ENCODE measurements at places on chromosomes 11 and 22. TPM values are rescaled to one million over a fixed set of nuclear protein-coding genes. Genes with fewer than 3 reads are reported as not detected.
A peak's percentile ranks its signal among the peaks of the same experiment; 100 is the strongest.

DNA sequence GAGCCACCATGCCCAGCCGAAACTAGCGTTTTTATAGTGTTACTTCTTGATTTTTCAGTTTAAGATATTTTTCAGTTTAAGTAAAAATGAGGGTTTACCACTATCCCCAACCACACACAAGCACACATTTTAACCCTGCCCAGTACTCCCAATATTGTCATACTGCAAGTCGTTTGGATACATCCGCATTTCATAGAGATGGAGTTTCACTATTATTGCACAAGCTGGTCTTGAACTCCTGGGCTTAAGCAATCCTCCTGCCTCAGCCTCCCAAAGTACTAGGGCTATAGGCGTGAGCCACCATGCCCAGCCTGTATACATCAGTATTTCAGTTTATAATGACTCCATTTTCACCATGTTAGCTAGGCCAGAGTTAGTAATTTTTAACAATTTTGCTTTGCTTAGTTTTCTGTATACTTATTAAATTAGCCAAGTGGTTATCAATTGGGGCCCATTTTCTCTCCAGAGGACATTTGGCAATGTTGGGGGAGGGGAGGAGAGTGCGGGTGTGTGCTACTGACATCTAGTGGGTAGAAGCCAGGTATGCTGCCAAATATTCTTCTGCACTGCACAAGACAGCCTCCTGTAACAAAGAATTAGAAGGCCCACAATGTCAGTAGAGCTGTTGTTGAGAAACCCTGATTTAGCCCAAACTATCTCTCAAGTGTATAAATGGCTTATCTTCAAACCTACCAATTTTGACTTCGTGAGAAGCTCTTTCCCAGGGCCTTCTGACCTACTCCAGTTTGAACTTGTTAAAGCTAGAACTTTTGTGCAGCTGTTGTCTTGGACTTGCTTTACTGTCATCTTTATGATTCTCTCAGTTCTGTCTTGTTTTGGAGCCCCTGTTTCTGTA is 7.3 kb downstream of the USP47 start:
- peak; percentile 80 for DNase-seq

DDX25 gene
- not detected for total RNA-seq

- no peak for DNase-seq
These were observed 32.0 kb upstream of the SERPIND1 start for GRCh38 chr22:20741634-20742581.

DNA sequence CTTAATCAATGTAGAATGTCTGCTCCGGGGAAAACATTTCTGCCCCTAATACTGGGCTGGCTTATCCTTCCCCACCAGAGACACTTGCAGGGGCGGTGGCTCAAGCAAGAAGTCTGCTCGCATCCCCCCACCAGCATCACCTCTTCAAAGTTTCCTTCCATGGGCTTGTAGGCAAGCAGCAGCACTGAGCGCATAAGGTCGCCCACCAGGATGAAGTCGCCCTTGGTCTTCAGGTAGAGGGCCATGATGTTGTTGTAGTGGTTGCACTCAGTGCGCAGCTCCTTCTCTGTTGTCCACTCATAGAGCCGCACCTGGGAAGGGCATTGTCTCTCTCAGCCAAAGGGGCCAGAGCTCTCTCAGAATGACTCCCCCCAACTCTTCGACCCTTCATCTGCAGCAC is 8.6 kb upstream of the VWCE start:
- DNase-seq = peak; percentile 11

DNA sequence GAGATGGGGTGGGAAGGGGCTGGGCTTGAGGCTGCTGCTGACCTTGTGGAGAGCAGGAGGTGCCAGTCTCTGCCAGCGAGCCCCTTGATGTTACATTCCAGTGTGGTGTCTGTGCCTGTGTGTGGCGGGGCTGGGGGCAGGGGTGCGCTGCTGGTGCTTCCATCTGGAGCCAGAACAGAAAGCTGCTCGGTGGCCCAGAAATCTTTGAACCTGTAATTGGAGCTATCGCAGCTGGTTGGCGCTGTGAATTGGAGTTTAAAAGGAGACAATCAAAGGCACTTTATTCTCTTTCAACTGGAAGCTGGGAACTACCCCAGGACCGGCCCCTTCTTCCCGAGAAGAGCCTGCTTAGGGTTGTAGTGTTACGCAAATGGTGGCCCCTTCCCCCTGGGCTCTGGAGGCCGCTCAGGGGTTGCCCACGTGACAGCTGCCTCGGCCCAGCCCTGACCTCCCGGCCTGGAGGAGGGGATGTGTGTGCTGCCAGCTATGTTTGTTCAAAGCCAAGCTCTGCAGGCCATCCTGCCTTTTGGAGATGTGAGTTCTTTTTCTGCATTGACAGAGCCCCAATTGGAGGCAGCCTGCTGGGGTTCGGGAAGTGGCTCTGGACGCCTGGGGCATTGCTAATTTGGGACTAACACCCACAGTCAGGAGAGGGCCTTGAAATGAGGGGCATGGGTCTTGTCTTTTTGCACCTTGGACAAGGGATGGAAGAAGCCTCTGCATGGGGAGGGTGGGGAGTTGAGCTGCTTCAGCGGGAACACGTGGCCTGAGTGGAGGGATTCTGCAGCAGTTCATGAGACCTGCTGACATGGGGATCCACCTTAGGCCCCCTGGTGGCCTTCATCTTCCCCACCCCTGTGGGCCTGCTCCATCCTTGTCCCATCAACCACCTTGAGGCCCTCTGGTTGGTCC is 14.0 kb upstream of the ARSA start:
- no peak for DNase-seq

CHRM1 gene
- total RNA-seq = not detected

DNA sequence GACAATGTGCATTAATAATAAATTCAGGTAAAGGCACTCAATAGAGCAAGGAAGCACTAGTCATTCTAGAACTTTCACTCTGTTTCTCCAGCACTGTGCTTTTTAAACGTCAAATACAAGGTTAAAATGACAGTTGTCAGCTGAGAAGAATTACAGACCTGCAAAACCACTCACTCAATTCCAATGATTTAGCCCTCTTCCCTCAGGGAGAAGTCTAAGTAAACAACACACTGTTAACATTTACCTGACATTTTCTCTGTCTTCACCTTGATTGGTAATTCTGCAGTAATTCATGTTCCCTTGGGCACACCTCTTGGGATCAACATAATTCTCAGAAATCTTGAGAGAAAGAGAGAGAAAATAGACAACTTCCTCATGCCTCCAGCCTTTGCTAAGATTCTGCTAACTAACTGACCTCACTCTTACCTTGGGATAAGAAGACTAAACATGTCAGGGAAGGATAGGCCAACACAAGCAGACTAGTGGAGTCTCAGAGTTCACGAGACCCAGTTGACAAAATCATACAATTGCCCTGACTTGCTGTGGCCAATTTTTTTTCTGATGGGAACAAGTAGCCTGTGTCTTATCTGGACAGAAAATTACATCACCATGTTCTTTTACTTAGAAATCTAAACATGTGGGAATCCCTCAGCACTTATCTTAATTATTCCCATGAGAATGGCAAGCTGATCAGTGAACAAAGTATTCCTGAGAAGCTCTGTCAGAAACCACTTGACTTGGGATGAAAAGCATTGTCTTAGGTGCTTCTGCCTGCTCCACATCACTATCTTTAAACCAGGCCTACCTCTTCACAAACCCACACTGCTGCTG is 516.8 kb upstream of the FAT3 start:
- no peak for DNase-seq

CYP2D6 gene
- 1.5 TPM for total RNA-seq

- no peak for DNase-seq
These were observed 245.1 kb upstream of the ARHGAP42 start for GRCh38 chr11:100442017-100442416.

DNA sequence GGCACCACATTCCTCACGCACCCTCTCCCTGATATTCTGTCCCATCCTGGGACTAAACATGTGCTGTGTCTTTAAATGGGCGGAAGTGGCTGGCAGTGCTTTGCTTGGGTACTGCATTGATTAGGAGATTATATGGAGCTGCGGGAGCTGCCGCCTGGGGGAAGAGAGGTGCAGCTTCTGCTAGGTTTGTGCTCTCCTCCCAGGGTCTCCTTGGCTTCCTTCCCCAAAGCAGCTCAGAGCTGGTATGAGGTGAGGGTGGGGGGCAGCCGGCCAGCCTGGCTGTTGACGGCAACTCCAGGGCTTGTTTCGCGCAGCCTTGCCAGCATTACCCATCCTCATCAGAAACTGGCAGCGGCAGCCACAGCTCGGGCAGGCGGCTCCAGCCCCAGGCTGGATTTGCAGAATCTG is 95.4 kb downstream of the GRAMD1B start:
- DNase-seq = no peak

- peak; percentile 89 for DNase-seq
These were observed 7.0 kb downstream of the UNC93B1 start for GRCh38 chr11:67996622-67997474.

- no peak for DNase-seq
These were observed 23.2 kb upstream of the NRGN start for GRCh38 chr11:124716591-124716990.

DNA sequence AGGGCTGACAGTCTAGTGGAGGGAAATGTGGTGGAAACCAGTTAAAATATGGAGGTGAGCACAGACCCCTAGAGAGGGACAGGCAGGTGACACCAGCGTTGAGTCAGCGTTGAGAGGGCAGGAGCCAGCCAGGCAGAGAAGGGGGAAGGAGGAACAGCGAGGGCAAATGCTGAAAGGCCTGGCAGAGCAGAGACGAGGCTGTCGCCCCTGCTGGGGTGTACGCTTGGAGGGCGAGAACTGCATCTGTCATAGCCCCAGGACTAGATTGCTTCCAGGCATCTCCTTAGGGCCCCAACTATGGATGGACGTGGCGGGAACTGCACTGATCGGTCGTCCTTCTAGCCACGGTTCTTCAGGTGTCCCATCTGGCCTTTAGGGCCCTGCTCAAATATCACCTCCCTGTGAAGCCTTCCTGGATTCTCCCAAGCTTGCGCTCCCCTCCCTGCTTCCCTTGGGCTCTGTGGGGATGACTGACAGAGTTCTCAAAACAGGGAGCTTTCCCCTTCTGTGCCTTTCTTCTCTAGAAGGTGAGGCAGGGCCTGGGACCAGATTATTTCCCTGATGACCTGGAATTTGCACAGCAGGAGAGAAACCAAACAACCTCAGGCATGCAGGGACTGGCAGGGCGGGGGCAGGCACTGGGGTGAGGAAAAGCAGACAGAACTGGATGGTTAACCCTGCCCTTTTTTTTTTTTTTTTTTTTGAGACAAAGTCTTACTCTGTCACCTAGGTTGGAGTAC is 11.1 kb downstream of the SYNGR1 start:
- DNase-seq = no peak

GRCh38 chr11:99351624-99352023 is 330.9 kb downstream of the CNTN5 start:
- no peak for DNase-seq

GRCh38 chr22:23187871-23188700 is 7.8 kb downstream of the BCR start:
- no peak for DNase-seq

DNA sequence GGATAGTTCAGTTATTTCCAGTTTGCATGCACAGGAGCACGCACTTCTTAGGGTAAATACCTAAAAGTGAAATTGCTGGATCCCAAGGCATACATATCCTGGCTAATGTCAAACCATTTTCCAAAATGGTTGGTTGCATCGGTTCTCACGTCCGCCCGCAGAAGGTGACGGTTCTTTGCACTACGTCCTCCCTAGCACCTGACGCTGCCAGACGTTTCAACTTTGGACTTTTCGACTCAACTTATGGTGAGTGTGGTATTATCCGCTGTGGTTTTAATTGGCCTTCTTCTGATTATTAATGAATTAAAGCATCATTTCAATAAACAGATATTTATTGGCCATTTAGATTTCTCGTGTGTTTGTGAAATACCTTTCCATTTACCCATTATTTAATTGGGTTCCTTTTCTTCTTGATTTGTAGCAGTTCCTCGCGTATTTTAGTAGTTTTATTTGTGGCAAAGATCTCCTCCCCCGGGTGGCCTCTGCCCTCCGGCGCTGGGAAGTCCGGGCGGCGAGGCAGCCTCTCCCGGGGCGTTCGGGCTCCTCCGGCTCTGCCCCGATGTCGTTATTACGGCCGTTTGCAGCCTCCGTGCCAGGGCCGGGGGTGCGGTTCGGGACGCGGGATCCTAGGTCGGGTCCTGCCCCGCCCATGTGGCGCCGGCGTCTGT is at the start of gene JHY:
Gene JHY (plus strand): TSS at position 571 of the 668 bp plus-strand sequence. CDS start 3,091 bp downstream, outside the sequence.
- no peak for DNase-seq

CRYBA4 gene
- not detected for total RNA-seq

DNA sequence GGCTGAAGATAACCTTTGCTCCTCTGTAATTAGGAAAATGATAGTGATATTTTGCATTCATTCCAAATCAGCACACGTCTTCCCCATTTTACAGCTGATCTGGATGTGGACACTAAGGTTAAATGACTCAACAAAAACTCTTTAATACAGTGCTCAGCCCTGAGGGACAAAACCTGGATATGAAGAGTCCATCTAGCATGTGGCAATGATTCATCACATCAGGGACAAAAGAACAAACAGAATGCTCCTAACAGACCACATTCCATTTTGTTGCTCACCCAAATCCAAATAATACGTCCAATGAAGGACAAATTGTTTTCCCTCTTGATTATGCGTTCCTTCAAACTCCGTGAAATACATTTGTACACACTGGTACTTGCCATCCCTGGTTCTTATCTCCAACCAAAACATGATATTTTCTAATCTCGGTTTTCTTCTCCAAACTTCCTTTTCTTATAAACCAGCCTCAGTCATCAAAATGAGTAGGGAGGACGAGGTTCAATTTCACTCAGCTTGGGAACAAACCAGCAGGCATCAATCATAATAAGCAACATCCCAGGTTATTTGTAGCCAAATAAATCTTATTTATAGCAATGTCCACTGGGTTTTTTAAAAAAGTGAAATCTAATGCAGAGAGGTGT is 53.7 kb upstream of the MTMR2 start:
- DNase-seq = no peak

C11orf97 gene
- total RNA-seq = not detected

DNA sequence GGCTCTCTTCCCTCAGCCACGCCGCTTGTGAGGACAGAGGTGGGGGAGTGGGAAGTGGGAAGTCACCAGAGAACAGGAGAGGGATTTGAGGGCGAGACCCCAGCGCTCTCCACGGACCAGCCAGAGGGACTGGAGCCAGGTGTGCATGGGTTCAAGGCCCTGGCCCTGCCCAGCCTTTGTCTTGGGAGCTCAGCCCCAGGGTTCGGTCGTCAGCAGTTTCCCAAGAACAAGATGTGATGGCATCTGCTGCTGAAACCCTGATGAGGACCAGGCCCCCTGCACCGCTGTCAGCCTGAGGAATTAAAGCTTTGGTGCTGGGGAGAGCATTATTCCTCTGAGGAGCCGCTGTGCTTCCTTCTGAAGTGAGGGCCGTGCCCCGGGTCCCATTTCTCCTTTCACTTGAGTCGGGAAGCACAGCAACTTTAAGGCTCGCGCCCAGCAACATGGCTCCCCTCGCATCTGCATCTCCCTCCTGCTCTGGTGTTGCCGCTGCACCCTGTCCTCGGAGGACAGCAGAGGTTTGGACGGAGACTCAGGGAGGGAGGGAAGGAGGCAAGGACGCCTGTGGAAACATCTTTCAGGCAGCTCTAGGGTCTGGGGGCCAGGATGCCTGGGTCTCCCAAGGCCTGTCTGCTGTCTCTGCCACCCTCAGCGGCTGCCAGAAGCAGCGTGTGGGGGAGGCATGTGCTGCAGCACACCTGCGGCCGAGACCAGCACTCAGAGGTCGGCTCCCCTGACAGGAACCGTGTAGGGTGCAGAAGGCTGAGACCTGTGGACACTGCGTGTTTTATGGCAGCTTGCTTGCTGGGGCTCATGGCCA is 3.8 kb downstream of the IFITM5 start:
- DNase-seq = peak; percentile 69

GRCh38 chr11:129286813-129287212 is 88.8 kb upstream of the BARX2 start:
- no peak for DNase-seq

GRCh38 chr11:124842305-124842704 is 22.9 kb upstream of the ROBO3 start:
- DNase-seq = no peak

- peak; percentile 89 for DNase-seq
These were observed 802 bp downstream of the ATG2A start for GRCh38 chr11:64916040-64916774.

All from spleen (tissue), 13 donors.